Activated CD8-positive, alpha-beta memory T cell treated with anti-CD3 and anti-CD28 coated beads for 1 hour (primary cell): ENCODE measurements at places on chromosomes 6 and 20.

DNA sequence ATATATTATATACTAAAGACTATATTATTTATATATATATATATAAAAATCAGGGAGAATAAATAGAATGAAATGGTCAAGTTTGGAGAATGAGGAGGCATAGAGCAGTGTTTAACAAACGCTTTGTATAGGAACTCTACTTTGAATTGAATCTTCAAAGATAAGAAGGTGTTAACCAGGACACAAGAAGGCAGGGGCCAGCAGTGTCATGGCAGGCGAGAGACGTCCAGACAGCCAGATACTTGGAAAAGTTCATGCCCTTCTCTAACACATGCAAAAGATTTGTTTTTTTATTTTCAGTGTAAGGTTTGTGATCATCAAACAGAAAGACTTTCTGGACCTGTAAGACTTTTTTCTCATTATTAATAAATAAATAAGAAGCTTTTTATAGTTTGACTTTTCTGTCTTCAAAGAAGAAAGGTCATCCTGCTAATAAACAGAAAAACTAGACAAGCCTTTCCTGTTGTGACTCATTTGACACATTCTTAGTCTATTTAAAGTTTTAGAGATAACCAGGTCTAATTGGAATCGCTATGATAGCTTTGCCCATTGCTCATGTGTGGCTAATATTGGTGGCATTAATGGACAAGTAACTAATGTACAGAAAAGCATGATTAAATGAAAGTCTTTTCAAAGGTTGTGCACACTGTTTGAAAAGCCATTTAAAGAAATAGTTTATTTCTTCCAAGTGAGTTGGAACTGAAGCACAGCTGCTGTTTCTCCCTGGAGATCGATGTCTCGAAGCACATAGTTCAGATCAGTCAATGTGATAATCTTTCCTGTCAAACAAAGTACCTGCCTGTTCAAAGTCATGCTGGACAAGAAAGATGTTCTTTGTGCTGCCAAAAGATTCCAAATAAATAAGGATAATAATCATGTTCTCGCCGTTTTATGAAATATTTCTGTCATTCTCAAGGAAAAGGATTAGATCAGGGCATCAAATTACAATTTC is 420.4 kb upstream of the OPRM1 start:
- DNase-seq, result no peak

DNA sequence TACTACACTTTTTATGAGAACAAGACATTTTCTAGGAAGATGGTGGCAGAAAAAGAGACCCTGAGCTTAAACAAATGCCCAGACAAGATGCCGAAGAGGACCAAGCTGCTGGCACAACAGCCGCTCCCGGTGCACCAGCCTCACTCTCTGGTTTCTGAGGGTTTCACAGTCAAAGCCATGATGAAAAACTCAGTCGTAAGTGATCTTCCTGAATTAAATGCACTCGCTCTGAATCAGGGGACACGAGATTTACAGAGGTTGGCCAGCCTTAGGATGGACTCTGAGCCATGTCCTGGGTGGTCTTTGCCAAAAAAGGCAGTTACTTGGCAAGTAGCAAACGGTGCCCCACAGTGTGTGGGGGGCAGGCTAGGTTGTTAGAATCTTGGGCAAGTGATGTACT is 423 bp downstream of the PACRG start:
- DNase-seq, result no peak

- DNase-seq, result no peak
Observed at GRCh38 chr6:81938014-81938856, 185.8 kb upstream of the TENT5A start.

GRCh38 chr6:45661661-45662060 is 283.9 kb upstream of the SUPT3H start:
- no peak for DNase-seq
